Activated T-cell treated with anti-CD3 and anti-CD28 coated beads, Interleukin-2, amount 50 U/mL, for 1 hour (primary cell): ENCODE measurements at places on chromosomes 7 and 10.

DNA sequence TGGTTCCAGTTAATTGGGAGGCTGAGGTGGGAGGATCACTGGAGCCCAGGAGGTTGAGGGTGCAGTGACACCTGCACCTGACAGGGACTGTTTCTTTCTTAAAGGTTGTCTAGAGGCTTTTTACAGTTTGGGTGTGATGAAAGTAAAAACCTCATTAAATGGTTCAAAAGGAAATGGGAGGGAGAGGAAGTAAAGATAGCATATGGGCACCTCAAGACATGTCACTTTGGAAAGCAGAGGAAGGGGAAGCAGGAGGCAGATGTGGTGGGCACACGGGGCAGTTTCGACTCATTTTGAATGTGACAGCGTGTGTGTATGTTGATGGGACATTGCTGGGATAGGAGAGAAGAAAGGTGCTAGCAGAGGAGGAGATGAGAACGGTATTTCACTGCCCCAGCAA is 203.1 kb downstream of the MLLT10 start:
- no peak for DNase-seq

DNA sequence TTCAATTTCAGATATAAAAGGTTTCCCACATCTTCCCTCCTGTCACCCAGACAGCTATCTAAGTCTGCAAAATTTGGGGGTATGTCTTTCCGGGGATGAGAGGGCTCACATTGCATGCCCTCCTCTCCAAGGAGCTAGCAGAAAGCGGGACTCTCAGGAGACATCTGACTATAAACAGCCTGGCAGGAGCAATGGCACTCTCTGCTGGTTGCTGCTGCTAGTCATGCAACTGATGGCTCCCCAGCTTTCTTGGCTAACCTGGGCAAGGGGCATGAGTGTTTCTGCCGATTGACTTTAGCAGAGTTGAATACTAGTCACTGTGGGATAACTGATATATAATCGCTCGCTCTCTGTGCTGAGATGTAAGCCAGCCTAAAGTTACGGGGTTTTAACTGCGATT is 12.0 kb downstream of the TBX20 start:
- DNase-seq = no peak

- DNase-seq = no peak
Measured at GRCh38 chr7:146185844-146186243, 69.2 kb downstream of the CNTNAP2 start.

GRCh38 chr10:53664282-53665019 is 891.9 kb upstream of the MBL2 start:
- no peak for DNase-seq

- DNase-seq = no peak
Measured at GRCh38 chr7:131723926-131724325, 167.5 kb upstream of the PODXL start.

DNA sequence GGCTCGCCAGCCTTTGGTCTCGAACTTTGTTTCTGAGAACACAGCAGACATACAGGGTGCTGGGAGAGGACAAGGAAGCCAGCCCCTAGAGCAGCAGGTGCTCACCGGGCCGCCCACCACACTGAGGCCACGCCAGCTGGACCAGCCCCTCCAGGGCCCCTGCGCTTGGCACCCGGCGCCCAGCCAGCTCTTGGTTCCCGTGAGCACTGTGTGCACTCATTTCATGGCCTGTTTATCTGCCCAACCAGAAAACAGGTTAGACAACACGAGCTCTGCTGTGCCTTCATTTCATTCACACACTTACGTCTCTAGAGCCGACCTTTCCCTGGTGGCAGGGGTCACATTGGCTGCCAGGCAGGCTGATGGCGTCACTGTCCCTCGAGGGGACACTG is 104.0 kb downstream of the CYTH3 start:
- no peak for DNase-seq

GRCh38 chr7:98870807-98871491 is 1.1 kb upstream of the TMEM130 start:
- no peak for DNase-seq

GRCh38 chr10:100636848-100637553 is 101.3 kb downstream of the HIF1AN start:
- DNase-seq = no peak

DNA sequence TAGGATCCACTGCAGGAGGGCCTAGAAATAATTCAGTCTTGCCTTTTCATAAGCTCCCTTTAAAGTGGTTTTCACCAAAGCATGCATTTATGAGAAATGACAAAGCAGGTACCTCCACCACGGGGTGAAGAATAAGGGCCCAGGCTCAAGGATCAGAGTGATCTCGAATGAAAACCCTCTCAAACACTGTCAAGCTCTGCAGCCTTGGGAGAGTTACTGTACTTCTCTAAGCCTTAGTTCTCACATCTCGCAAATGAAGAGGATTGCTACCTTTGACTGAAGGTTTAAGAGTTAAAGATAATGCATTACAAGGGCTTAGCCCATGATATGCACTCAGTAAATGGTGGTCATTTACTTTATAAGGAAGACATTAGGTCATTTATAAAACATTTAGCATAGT is 81.7 kb downstream of the CUBN start:
- no peak for DNase-seq

DNA sequence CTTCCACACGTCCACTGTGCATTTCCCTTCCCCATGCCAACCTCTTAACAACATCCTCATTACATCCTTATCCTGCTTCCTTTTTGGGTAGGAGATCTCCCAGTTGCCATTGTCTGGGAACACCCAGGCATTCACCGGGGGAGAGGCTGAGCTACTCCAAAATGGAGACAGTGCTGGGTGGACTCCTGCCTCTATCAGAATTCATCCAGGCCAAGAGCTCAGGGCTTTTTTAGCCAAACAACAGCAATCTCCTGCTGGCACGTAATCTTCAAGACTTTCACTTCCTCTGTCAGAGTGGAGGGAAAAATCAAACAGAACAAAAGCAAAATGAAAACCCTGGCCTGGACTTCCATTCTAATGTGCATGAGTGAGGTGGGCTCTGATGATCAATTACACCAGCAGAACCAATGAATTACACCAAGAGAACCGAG is 245.0 kb downstream of the PRPF18 start:
- no peak for DNase-seq

DNA sequence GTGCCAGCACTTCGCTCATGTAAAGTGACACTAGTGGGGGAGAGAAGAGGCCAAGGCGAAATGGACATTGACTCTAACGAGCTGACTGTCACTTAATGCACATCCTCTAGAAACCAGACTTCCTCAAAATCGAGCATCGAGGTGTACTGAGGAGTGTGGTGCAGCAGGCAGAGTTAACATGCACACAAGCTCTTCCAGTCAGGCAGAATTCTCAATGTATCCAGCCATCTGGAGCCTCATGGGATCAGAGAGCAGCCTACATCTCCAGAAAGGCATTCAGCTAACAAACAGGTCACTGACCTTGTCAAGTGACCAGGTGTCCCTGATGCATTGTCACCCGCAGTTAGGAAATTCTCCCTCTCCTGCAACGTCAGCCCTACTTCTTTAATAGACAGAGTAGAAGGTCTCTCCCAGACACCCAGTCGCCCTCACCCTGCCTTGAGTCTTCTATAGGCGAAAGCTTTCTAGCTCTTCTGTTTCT is 259.8 kb upstream of the AOAH start:
- DNase-seq = no peak

GRCh38 chr10:127922675-127923366 is 15.9 kb downstream of the PTPRE start:
- no peak for DNase-seq

GRCh38 chr7:84665339-84665738 is 470.8 kb upstream of the SEMA3A start:
- no peak for DNase-seq

- DNase-seq = no peak
Measured at GRCh38 chr7:125061776-125062397, 132.3 kb upstream of the POT1 start.

DNA sequence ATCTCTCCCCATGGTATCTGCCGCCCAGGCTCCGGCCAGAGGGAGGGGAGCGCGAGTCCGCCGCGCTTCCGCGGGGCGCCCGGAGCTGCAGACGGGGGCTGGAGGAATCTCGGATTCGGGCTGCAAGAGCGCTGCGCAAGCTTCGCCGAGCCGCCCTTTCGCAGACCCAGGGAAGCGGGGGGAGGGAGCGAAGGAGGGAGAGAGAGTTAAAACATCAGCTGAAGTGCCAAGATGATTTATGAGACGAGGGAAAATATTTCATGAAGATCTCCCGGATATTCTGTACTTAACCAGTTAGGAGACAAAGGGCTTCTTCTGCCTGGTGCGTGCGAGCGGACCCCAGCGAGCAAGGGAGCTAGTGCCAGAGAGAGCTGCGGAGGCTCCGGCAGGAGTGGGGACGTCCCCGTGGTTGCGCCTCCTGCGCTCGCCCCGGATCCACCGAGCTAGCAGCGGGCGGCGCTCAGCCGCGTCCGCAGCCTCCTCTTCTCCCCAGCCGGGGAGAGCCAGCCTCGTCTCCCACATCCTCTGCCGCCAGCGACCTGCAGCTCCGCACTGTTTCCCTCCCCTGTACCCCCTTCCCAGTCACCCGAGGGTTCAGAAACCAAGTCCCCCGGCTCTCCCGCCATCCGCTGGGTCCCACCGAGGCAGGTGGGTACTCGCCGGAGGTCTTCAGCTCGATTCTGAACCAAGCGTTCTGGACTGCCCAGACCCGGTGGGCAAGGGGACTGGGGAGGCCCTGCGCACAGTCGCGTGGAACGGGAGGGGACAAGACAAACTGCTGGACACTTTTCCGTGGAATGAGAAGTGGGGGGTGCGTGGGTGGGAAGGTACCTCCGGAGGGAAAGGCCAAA is 1.0 kb upstream of the PAX2 start:
- no peak for DNase-seq

DNA sequence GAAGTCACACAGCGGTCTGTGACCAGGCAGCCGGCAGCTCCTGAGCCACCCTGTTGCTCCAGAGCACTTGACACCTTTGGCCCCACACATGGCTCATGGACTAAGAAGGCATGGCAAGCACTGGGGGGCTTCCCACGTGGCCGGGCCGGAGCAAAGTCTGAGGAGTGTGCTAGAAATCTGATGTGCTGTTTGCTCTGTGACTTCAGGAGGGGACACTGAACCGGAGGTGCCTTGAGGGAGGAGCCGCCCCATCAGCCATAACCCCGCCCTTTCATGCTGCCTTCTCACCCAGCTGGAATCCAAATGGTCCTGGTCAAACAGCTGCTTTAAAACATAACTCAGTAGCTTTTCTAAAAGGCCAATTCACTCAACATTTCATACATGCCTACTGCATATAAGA is 33.5 kb downstream of the PROSER2 start:
- no peak for DNase-seq

- DNase-seq = no peak
Measured at GRCh38 chr7:49344556-49344955, 420.2 kb downstream of the CDC14C start.

DNA sequence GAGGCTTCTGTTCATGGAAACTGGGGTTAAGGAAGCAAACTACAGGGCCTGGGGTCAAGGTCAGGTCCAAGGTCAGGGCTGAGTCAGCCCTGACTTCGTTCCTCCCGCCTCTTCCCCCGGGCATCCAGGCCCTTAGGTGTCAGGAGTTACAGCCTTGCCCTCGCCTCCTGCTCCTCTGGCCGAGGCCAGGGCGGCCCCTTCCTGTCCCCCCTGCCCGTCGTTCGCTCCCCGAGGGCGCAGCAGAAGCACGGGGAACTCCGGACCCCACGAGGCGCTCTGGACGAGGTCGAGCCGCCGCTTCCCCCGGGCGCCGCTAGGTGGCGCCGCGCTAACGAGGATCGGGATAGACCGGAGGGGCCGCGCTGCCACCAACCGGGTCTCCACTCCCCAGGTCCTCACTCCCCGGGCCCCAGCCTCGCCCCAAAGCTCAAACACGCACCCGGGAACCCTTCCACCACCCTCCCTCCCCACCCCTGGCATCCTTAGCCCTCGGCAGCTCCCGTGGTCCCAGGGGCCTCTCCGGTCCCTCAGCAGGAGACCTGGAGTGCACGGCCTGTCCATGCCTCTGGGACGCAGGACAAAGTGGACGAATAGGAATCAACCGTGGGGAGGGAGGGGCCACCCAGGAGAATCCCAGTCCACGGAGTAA is 59.2 kb upstream of the MYL10 start:
- peak; percentile 83 for DNase-seq

DNA sequence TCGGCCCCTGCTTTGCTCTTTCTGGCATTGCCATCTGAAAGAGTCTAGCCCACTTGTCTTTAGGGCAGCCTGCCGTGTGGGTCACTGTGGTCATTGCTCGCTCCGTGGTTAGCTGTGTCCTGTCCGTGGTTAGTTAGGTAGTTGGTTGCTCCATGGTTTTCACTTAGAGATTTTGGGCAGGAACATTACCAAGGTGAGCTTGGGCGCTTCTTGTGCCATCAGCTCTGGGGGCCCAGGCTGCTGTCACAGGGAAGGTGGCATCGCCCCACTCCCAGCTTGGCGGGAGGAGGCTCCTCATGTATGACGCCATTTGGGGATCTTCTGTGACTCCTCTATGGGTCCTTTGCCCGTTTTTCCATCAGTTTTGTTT is 53.1 kb downstream of the INPP5A start:
- DNase-seq = peak; percentile 13

GRCh38 chr10:28478646-28479045 is 54.3 kb upstream of the WAC start:
- DNase-seq = no peak

DNA sequence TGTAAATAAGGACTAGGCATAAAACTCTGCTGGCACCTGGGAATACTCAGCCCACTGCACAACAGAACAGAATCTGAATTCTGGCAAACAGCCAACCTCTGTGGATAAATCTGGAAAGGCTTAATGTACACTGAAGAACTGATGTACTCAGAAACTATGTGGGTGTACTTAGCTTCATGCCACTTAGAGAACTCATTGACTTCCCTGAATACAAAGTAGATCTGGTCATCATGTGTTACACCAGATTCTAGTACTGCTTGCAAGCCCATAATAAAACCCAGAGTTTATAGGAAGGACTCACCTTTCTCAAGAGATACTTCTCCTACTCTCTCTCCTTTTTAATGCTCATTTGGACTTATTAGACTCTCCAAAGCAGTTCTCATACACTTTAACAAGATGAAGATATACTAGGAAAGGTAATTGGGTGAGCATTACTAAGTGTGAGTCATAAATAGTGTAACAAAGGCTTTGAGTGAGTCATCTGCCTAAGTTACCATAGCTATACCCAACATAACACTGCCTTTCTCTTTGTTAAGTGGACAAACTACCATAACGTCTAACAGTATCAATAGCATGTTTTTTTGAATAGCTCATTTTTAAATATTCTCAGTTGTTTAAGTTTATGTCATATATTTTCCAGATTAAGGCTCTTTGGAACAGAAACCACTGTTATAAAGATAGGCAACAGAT is 309.1 kb downstream of the MDFIC start:
- no peak for DNase-seq

- no peak for DNase-seq
Measured at GRCh38 chr10:47378183-47378510, 5.9 kb downstream of the ZNF488 start.

DNA sequence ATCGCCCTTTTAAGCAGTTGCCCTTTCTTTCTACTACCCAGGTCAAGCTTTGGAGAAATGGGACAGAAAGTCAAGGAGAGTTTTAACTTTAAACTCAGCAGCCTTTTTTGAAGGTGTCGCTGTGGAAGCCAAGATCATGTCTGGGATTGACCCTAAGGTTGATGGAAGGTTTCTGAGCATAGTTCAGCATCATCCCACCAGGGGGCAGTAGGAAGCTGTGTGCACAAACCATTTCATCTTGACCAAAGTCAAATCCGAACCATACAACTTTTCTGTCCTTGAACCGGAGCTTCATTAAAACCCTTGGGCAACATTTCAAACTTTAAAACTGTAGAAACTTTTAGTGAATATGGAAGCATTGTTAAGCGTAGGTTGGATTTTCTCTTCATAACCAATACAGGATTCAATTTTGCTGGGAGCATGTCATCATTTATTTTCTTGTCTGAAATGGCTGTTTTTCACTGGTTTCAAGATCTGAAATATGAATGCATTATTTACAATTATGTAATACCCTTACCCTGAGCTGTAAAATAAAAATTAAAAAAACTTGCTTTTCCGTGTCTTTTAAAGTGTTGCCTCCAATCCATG is 214.4 kb upstream of the KIAA1217 start:
- DNase-seq = no peak
